LNCaP clone FGC (cell line): ENCODE measurements at places on chromosomes 1 and 21.

- no peak for DNase-seq
Observed at GRCh38 chr21:32113486-32113885, 165.4 kb downstream of the MIS18A start.

- no peak for DNase-seq
Observed at GRCh38 chr21:46605767-46606426, 1.0 kb upstream of the S100B start.

- no peak for DNase-seq
Observed at GRCh38 chr1:46256523-46256922, 9.0 kb downstream of the RAD54L start.

- no peak for DNase-seq
Observed at GRCh38 chr1:53075761-53076163, 13.7 kb downstream of the PODN start.

DNA sequence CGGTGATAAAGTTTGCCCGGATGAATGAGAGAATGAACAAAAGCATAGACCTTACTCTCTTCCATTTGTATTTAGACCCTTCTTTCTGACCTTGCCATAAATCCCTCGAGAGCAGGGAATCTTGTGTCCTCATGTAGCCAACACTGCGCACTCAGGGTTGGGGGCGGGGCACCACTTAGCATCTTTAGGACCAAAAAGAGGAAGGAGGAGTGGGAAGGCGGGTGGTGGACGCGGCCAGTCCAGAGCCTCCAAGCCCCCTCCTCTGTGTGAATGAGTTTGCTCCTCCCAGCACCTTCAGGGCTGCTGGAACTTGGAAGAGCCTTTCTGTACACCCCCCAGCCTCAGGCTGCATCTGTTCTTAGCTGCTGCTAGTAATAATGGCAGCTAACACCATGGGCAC, 141.9 kb upstream of the TMEM51 start:
- no peak for DNase-seq

DNA sequence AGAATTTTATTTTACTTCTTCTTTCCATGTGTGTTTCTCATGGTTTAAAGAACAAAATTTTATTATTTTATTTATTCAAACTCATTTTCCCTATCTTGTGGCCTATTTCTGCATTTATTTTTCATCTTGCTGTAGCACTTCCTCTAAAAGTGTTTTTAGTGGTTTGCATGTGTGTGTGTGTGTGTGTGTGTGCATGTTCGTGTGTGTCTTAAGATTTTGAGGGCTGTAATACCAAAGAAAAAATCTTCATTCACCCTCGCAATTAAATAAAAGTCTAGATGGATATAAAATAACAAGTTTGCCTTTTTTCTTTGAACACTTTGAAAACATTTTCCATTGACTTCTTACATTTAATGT, 24.6 kb upstream of the FCRL3 start:
- no peak for DNase-seq
